ENCODE measurements at places on chromosomes 4 and X. TPM values are rescaled to one million over a fixed set of nuclear protein-coding genes. Genes with fewer than 3 reads are reported as not detected.

DNA sequence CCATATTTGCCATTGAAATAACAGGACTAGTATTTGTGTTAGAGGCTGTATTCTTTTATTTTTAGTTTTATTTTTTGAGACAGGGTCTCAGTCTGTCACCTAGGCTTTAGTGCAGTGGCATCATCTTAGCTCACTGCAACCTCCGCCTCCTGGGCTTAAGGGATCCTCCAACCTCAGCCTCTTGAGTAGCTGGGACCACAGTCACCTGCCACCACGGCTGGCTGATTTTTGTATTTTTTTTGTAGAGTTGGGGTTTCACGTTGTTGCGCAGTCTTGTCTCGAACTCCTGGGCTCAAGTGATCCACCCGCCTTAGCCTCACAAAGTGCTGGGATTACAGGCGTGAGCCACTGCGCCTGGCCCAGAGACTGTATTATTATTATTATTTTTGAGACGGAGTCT lies 15.3 kb downstream of the TMEM131L start:
- DNase-seq: no peak

- no peak for DNase-seq
Observed at GRCh38 chrX:22516893-22517292, 244.2 kb downstream of the CBLL2 start.

- DNase-seq: no peak
Observed at GRCh38 chr4:119299260-119299671, 22.7 kb downstream of the FABP2 start.

GRCh38 chr4:141328560-141329173 lies 108.0 kb downstream of the ZNF330 start:
- DNase-seq: no peak

- DNase-seq: no peak
Observed at GRCh38 chr4:10625131-10625530, 59.4 kb downstream of the CLNK start.

CT45A1 gene
- total RNA-seq: not detected

RPL39 gene
- 2,033 TPM for total RNA-seq

DNA sequence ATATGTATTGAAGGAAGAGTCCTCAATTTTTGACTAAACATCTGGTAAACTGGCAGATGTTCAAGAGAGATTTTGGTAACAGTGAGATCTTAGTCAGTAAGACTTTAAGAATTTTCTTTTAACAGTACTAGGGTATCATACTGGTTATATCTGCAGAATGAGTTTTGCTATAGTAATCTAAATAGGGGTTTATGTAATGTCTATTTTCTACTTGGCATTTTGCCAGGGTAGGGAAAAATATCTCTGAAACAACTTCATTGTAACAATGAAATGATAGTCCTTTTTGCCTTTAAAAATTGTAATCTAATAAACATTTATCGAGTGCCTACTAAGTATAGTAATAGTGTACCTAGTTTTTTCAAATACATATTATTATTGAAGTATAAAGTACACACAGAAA lies 32.1 kb downstream of the XK start:
- no peak for DNase-seq

USP26 gene
- total RNA-seq: not detected

DNA sequence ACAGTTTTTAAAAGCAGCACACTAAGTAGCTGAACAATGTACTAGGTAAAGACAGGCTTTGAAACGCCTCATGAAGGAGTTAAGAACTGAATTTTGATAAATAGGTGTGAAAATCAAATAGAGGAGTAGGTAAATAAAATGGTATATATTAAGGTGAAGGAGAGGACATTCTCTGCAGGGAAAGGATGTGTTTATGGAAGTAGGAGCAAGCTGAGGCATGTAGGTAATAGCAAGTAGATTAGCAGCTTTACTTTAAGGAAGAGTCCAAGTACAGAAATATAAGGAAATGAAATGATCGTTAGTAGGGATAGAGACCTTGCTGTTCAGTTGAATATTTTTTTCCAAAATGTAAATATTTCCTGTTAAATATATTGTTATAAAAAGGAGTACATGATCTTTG lies 12.5 kb downstream of the METAP1 start:
- DNase-seq: no peak

DNA sequence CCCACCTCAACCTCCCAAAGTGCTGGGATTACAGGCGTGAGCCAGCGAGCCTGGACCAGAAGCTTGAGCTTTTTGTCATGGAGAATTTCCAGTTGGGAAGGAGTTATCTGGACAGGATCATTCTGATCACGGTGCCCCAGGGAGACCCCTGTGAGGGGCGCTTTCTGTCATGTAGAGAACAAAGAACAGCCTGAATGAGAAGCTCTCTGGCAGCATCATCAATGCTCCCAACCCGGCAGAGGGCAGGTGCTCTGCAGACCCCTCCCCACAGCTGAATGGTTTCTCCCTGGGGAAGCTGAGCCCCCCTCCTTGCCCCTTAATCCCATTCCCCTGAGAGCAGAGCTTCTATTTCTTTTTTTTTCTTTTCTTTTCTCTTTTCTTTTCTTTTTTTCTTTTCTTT lies 7.3 kb upstream of the CSF2RA start:
- DNase-seq: peak; percentile 50

DNA sequence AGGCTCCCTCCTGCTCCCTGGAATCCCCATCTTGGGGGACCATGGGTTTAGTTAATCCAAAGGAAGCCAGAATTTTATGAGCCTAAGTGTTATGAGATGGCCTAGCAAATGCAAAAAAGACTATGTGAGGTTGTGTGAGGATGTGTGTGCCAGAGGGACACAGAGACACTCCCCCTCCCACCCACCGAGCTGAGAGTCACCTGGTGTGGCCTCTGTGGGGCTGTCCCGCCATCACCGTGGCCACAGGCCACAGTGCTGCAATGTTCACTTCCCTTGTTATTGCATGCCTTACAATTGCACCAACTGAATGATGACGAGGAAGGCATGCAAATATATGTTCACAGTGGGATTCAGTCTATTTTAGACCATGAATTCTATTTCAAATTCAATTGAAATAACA lies 601 bp upstream of the FGFBP2 start:
- no peak for DNase-seq

RHOXF2 gene
- total RNA-seq: not detected
